ENCODE measurements at places on chromosomes 7 and 10.

GRCh38 chr10:77359287-77359691 lies 278.3 kb downstream of the KCNMA1 start:
- no peak for DNase-seq

DNA sequence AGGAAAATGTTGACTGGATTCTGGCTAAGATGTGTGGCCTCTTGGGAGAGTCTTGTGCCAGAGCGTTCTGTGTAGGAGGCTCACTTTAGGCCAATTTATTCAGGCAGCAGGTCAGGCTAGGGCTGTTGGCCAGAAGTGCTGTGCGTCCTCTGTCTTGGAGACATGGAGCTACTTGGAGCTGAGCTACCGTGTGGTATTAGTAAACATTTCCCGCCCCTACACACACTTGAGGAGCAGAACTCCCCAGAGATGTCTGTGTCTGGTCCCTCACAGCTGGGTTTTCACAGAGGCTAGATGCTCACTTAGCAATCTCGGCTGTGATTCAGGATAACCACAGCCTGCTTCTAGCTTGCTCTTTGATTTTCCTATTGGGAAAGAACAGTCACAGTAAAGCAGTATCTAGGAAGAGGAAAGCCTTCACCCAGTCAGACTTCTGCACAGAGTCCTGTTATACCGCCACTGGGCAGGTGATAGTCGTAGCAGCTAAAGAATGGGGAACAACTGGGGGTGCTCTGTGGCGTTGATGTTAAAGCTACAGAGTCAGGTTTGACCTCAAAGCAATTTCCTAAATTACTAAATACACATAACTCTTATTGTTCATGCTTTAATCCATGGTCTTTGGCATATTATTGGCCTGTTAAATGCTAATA lies 86.7 kb downstream of the MDFIC start:
- DNase-seq: no peak

GRCh38 chr10:62130948-62131347 lies 137.7 kb downstream of the RTKN2 start:
- no peak for DNase-seq

DNA sequence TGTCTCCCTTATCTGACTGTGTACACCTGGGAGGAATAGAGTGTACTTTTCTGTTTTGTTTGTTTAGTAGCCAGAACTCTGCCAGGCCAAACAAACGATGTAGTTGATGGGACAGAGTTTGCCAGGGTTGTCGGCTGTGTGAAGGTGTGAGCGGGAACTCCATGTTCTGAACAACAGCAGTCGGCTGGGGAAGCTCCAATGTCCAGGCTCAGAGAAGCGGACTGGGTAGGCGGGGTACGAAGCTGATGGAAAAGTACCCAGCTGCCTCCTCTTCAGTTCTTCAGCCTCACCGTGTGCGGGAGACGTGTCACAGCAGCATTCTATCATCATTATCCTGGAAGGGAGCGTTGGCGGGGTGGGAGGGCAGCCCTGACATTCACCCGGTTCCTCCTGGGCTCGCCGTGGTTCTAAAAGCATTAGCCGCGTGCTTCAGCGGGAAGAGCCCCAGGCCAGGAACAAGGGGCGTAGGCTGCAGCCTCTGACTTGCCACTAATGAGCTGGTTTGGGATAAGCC lies 52.9 kb downstream of the PFKFB3 start:
- DNase-seq: no peak

DNA sequence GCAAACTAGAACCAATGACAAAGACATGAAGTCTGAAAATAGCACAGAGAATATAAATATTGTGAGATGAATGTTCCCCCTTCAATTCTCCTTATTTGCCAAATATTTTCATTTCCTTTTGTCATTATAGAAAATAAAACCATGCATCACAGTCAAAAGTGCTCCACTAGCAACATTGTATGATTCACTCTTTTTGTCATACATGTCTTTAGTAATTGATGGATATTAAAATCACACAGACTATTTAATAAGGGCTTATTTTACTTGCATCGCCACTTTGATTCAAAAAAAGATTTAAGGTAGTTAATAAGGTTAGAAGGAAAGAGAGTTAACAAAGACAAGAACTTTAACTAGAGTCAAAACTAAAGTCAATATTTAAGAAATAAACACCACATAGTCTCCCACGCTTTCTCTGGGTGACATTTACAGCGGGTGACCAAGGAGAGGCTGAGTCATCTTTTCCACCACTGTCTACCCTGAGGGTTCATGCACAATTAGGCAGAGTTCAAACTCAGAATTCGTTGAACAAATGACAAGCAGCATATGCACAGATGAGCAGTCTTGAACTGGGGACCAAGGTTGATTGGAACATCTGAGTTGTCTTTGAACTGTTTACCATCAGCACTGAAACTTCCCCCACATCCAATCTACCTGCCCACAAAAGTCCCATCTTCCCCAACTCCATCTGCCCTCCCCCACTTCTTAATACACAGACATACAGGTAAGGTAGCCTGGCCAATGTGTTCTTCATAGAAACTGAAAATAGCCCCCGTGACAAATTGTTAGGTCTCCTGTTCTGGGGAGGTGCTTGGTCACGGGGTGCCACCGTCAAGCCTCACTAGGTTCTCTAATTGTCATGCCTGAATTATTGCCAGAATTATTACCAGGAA lies 42.5 kb downstream of the C7orf25 start:
- DNase-seq: no peak

All from iPS-NIHi11 (cell line).